Stimulated activated CD4-positive, alpha-beta T cell treated with anti-CD3 and anti-CD28 coated beads, Interleukin-12 subunit alpha, Interleukin-12 subunit beta, amount 100 ng/mL, for 4 hours (primary cell): ENCODE measurements at places on chromosomes 16 and 17.
A peak's percentile ranks its signal among the peaks of the same experiment; 100 is the strongest.

DNA sequence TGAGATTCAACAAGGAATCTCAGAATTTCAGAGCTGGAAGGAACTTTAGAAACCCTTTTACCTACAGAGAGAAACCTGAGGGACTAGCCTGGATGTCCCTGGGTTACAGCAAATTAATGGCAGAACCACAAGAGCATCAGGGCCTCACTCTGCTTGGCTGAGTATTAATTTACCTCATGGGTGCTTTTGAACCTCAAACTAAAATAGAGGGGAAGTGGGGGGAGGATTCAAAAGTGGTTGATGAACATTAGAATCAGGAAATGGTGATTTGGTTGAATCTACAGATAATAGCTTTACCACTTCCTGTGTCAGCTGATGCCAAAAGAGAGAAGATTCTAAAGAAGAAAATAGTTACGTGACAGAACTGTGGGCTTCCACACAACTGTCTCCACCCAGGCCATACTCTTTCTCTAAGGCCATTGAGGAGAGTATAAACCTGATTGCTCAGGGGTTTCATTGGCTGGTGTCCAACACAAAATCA, 11.3 kb upstream of the SKAP1 start:
- no peak for DNase-seq

DNA sequence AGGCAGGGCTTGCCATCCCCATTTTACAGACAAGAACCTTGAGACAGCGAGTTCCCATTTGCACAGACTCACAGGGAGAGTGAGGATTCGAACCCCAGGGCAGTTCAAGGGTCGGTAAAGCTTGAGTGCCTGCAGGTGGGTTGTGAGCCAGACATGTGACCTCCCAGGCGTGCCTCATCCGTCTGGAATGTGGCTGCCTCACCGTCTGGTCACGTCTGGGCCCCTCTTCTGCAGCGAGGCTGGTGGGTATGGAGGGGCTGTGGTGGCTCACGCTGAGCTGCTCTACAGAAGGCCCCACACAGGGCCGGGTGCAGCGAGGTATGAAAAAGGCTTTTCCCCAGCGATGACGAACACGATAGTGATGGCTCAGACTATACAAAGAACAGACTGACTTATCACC, 35.8 kb upstream of the LHX1 start:
- no peak for DNase-seq

DNA sequence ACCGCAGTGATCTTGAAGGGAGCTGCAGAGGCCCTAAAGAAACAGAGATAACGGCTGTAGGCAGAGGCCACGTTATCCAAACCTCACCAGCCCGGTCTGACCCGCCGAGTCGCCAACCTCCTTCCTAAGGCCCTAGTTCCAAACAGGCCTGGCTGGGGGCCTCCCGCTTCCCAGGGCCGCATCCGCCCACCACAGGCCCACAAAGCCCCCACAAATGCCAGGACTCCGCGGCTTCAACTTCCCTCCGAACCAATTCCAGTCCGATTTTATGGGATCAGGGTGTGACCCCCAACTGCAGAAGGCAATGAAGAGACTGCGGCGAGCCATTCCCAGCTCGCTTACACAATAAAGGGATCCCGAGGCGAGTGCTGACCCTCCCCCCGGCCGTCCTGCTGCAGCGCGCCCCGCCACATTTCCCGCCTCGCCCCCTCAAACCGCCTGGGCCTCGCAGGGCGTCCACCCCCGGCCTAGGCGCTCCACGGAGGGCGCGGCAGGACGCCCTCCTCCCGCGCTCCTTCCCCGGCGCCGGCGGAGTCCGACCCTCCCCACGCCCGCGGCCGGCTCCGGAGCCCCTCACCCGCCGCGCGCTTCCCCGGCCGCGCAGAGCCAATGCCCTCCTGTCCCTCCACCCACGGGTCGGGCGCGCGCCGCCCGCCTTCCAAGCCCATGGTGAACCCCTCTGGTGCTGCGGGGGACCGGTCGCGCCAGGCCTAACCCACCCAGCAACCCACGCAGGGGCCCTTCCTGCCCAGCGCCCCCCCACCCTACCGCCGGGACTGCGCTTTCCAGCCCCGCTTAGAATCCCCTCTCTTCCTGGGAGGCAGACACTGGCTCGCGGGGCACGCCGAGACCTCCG, 926 bp downstream of the MYH10 start:
- DNase-seq: peak; percentile 20

- DNase-seq: no peak
Measured at GRCh38 chr16:11190588-11191560, 65.1 kb downstream of the SOCS1 start.

GRCh38 chr16:58695368-58695767, 10.8 kb upstream of the SLC38A7 start:
- DNase-seq: no peak

- no peak for DNase-seq
Measured at GRCh38 chr16:62545039-62545438, 508.8 kb upstream of the CDH8 start.

GRCh38 chr17:59846394-59847165, 46.2 kb downstream of the TUBD1 start:
- DNase-seq: no peak

GRCh38 chr17:73513426-73513825, 130.8 kb downstream of the SDK2 start:
- no peak for DNase-seq

DNA sequence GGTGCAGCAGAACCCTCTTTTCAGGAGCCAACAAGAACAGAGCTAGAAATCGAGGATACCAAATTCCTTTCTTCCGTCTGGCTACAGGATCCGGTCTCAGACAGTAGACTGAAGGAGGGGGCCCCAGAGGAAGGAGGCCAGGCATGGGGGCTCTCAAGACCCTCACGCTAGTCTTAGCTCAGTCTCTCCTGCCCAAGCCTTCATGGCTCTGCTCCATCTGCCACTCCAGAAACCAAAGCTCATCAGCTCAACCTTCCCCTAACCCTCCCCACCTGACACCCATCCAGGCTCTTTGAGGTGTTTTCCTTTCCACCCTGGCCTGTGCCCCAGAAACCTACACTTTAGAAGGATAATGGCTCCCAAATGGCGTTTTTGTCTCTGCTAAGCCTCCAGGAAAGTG, 6.2 kb upstream of the TMEM92 start:
- no peak for DNase-seq

DNA sequence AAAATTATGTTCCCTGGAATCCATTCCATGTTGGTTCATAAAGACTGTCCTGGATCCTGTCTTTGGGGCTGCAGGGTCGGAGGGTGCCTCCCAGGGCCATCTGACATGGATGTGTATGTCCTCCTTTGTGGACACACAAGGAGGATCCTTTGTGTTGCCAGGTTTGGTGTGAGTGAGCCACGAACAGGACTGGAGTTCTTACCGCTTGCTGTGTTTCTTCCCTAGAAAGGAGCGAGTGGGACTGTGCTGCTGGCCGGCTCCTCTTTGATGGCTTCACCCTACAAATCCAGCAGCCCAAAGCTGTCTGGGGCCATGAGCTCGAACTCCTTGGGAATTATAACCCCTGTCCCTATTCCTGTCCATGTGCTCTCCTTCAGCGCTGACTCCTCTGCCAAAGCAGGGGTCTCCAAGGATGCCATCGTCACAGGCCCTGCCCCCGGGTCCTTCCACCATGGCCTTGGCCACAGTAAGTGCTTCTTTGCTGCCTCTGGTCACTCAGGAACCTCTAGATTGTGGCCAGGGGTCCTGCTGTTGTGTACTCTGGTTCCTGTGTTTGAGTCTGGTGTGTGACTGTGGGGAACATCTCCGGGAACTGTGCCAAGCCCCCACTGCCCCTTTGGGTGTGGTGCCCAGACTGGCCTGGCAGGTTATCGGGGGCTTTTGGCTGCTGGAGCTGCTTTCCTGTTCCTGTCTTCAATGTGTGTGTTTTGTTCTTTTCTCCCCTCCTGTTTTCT, 29.5 kb downstream of the UBN1 start:
- DNase-seq: no peak

DNA sequence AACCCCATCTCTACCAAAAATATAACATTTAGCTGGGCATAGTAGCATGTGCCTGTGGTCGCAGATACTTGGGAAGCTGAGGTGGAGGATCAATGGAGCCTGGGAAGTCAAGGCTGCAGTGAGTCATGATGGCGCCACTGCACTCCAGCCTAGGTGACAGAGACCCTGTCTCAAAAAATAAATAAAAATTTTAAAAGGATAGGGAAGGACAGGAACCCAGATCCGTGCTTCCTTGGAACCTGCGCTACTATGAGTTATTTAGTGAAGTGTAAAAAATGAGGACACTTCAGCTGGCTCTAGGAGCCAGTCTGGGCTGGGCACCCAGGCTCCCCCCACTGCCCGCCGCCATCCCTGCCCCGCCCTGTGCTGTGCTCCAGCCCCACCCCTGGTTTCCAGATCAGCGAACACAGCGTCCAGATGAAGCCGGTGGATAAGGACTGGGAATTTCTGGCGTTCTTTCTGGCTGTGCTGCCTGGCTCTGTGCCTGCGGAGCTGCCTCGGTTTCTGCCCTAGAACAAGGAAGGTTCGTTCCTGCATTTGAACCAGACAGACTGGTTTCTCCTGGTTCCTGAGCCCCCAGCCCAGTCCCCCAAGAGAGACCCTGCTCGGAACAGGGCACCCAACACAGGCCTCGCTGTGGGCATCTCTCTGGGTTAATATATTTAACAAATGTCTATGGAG, 18.5 kb downstream of the PLLP start:
- no peak for DNase-seq

DNA sequence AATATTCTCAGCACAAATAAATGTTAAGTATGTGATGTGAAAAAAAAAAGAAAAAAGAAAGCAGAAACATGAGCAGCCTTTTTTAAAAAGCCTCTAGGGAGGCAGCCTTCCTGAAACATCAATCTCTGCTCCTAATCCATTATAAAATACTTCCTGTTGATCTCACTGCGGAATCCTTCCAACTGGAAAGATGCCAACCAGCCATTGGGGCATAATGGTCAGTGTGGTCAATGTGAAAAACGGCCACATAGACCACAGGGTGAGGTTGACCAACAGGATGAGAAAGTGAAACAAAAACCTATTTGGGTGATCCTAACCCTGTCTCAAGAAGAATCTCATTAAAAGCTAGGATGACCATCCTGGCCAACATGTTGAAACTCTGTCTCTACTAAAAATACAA, 26.1 kb upstream of the ABCA8 start:
- DNase-seq: no peak

- no peak for DNase-seq
Measured at GRCh38 chr17:18185391-18185790, 1.8 kb downstream of the ALKBH5 start.
